ENCODE measurements at places on chromosomes 7 and 10.

DNA sequence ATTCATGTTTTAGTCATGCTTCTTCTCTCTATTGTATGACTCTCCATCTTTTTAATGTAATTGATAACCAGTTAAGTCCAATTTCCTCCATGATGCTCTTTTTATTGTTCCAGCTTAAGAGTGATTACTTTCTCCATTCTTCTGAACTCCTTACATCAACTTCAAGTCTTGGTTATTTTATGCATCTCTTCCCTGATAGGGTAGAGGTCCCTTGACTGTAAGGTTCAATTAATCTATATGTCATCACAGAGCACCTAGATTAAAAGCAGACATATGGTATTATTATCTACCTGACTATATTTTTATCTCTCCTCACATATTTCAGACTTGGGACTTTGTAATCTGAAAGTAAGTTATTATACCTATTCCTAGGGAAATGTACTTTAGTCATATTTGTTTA, 853.1 kb downstream of the REEP3 start:
- H3K36me3 ChIP-seq, result no peaks in the 10 kb centered on the region
- H3K4me1 ChIP-seq, result no peaks in the 10 kb centered on the region
- H3K27me3 ChIP-seq, result no peaks in the 10 kb centered on the region
- no peak overlapping the region for H3K27ac ChIP-seq
- H3K4me3 ChIP-seq, result no peak overlapping the region

- no peak for DNase-seq
- peaks cover 36% of the 10 kb centered on the region for H3K4me1 ChIP-seq
- no peak overlapping the region for H3K27ac ChIP-seq
- peaks cover 13% of the 10 kb centered on the region for H3K36me3 ChIP-seq
- H3K27me3 ChIP-seq, result no peaks in the 10 kb centered on the region
- H3K4me3 ChIP-seq, result no peak overlapping the region
Observed at GRCh38 chr7:18491871-18492270, 3.7 kb upstream of the HDAC9 start.

DNA sequence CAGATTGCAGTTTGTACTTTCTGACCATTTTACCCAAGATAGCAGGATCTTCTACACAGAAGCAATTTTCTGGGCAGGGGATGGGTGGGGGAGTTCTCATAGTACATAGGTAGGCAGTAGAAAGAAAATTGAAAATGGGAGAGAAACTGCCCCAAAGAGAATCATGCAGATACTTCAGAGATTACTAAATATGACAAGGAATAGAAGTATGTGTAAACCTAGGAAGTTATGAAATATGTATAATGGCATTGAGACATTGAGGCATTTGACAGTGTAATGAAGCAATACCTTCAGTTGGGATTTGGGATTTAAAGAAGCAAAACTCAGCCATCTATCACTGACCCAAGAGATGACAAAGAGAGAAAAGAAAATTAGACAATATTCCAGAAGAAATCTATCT, 233.0 kb downstream of the PTN start:
- H3K4me3 ChIP-seq, result no peak overlapping the region
- no peak overlapping the region for H3K27ac ChIP-seq
- no peaks in the 10 kb centered on the region for H3K4me1 ChIP-seq
- DNase-seq, result no peak
- no peaks in the 10 kb centered on the region for H3K36me3 ChIP-seq
- no peaks in the 10 kb centered on the region for H3K27me3 ChIP-seq

DNA sequence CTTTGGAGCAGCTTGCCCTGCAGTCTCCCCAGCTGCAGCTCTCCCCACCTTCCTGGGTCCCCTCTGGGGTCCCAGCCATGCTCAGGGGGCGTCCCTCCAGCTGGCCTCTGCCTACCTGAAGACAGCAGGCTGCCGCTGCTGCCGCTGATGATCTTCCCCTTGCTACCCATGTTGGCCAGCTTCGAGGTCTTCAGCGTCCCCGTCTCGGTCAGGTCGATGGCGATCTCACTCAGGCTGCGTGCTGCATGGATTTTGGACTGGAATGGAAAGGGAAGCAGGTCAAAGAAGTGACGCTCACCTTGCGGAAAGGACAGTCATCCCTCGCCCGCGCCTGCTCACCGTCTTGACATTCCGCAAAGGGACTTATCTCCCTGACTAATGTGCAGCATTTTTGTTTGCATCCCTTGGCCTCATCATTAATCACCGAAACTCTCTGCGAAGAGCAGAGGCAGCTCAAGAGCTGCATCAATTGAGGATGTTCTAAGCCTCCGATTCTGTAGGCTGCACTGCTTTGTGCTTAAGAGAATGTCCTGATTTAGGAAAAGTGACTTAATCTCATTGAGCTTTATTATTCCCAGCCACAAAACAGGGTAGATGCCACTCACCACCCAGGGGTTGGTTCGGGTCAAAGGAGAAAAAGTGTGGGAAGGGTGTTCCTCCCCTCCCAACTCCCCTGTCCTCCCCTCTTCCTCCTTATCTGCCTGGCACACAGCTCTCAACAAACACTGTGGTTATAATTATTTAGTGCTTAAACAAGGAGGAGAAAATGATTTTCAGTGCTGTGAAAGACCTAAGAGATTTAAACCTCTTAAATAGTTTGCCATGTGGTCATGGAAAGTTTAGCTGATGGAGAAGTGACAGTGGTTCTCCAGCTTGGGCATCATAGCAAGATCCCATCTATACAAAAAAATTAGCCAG, 107.3 kb downstream of the PRPF18 start:
- peaks cover 2% of the 10 kb centered on the region for H3K27me3 ChIP-seq
- H3K27ac ChIP-seq, result no peak overlapping the region
- H3K4me3 ChIP-seq, result no peak overlapping the region
- DNase-seq, result no peak

- DNase-seq, result no peak
- H3K4me1 ChIP-seq, result peaks cover 2% of the 10 kb centered on the region
- H3K27me3 ChIP-seq, result no peaks in the 10 kb centered on the region
- H3K36me3 ChIP-seq, result no peaks in the 10 kb centered on the region
- H3K4me3 ChIP-seq, result no peak overlapping the region
- no peak overlapping the region for H3K27ac ChIP-seq
Observed at GRCh38 chr7:41103331-41103730, 599.6 kb downstream of the INHBA start.

DNA sequence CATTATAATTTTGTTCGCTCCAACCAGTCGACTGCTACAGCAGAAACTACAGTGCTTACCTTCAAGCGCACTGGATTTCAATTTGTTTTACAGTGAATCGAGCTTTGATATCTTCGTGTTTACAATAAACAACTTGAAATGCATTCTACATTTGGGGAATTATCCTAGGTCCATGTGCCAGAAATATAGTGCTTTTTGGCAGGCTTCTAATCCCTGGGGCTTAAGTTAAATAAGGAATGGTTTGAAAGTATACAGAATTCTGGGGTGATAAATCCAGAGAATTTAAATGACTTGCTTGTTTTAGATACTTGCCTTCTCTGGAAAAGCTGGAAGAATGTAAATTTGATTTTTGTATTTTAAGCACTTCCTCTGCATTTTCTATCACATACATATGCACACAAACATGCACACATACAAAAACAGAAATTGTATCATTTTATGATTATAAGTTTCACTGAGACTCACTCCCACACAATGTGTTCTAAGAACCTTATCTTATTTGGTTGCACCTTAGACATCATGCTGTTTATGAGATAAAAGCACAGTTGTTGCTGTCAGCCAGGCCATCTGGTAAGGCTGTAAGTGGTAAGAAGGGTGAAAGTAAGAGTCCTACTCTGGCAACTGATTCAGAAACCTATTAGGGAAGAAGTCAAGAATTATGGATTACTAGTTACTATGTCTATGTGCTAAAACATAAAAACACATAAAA, 347.2 kb upstream of the KCND2 start:
- H3K27me3 ChIP-seq, result no peaks in the 10 kb centered on the region
- H3K4me1 ChIP-seq, result no peaks in the 10 kb centered on the region
- no peak overlapping the region for H3K4me3 ChIP-seq
- no peak for DNase-seq
- H3K27ac ChIP-seq, result no peak overlapping the region
- no peaks in the 10 kb centered on the region for H3K36me3 ChIP-seq
